ENCODE measurements at places on chromosomes 5 and 9.
A peak's percentile ranks its signal among the peaks of the same experiment; 100 is the strongest.

DNA sequence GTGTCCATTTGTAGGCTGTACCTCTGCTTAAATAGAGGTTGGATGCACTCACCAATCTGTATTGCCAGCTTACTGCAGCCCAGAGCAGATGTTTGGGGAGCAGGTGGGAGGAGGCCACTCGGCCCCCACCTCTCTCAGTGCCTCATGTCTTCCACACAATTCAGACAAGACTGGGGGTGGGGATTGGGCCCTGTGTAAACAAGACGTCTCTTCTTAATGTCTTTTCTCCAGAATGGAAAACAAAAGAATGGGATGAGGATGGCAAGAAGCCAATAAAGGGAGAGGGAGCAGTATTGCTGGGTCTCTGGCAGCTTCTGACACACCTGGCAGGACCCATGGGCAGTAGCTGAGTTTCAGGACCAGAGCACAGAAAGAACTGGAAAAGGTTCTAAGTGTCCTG, 64.9 kb downstream of the SIL1 start:
- no peak for DNase-seq

DNA sequence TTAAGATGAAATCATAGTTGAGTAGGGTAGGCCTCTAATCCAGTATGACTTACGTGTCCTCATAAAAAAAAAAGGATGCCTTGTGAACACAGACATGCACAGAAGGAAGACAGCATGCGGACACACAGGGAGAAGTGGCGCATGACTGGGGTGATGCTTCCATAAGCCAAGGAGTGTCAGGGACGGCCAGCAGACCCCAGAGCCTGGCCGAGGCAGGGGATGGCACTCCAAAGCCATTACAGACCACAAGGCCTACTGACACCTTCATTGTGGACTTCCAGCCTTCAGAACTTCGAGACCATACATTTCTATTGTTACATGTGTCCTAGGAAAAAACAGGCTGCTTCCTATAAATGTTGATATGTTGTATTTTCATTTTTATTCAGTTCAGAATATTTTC, 19.9 kb downstream of the EHMT1 start:
- DNase-seq = no peak

DNA sequence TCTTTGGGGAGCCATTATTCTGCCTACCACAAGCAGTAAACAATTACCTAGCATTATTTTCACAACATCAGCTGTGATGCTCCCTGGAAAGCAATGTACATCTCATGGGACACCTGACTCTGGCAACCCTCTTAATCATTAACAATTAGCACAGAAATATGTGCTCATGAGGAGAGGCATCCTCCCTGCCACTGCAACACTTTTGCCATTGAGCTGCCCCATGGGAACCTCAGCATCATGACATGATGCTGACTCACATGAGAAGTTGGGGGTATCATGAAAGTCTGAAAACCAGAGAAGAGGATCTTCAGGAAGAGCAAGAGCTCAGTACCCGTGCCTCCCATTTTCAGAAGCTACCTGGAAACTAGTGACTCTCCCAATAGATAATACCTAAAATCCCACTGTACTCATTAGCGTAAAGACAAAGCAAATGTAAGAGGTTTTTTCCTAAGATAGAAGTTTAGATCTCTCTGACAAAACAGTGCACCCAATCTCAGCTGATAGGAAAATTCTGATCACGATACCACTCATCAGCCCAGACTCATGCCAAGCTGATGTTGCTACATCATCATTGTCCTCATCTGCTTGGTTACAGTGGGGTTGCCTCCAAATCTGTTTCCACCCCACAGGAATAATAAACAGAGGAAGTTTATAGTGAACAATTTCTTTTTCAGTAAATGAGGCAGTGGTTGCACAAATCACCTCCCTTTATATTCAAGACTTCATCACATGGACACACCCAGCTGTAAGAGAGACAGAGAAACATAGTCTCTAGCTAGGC, 244.5 kb downstream of the NR2F1-AS1 start:
- DNase-seq = no peak

DNA sequence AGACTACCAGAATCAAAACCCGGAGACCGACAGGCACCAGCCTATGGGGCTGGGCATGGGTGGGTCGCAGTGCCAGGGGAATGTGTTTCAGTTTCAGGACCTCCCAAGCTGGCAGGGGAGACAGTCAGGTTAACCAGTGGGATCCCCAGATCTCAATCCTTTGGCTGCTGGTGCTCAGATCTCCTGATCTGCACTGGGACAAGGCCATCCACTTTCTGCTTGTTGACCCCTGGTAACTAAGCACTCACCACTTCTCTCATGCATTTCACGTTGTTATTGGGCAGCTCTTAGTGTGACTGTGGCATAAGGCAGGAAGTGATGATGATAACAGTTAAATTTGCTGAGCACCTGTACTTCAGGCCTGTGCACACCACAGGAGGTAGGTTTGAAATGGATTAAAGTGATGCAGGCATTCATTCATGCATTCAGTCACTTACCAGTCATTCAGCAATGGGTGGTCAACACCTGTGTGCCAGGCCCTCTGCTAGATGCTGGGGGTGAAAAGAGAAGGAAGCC, 42.1 kb upstream of the STXBP1 start:
- peak; percentile 79 for DNase-seq

GRCh38 chr9:116504893-116505480, 182.1 kb upstream of the TRIM32 start:
- DNase-seq = no peak

DNA sequence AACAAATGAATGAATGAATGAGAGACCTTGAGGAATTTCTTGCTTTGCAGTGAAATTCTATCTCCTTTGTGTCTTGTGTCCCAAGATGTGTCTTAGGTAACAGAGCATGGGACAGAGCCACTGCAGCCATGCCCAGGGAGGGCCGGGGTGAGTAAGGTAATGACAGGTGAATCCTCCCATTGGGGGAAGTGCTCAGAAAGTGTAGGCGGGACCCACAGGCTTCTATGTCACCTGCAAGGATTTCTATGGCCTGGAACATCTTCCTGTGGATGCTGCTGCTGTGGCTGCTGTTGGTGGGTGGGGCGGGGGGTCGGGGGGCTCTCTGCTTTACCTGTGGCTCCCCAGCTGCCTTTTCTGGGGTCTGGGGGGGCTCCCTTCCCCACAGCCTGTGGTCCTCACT, 133.6 kb upstream of the IER5L start:
- no peak for DNase-seq

GRCh38 chr9:32783168-32783891, at the start of gene TMEM215:
Gene TMEM215 (plus strand): TSS chr9:32783540. CDS start chr9:32784184, 644 bp downstream.
- no peak for DNase-seq

GRCh38 chr9:27369591-27369990, 72.6 kb upstream of the EQTN start:
- DNase-seq = no peak

DNA sequence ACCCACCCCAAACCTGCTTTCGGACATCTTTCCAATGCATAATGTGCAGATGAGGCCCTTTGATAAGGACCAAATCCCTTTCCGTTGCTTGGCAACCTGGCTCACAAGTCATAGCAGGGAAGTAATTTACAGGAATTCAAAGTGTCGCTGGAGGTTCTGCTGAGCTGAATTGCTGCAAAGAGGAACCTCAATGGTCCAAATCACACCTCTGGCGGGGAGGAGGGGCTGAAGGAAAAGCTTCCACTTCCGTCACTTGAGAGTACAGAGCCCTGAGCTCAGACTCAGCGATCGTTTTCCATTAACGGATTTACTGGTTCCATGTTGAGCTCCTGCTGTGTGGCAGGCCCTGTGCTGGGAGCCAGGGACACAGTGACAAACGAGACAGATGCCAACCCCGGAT, 99.3 kb downstream of the KCNIP1 start:
- DNase-seq = no peak

GRCh38 chr9:101485924-101486692, 47.5 kb upstream of the RNF20 start:
- no peak for DNase-seq

GRCh38 chr5:72244862-72245371, 75.1 kb downstream of the MRPS27 start:
- peak; percentile 52 for DNase-seq
